Brain pericyte (primary cell): ENCODE measurements at places on chromosomes 4 and X.
A peak's percentile ranks its signal among the peaks of the same experiment; 100 is the strongest.

DNA sequence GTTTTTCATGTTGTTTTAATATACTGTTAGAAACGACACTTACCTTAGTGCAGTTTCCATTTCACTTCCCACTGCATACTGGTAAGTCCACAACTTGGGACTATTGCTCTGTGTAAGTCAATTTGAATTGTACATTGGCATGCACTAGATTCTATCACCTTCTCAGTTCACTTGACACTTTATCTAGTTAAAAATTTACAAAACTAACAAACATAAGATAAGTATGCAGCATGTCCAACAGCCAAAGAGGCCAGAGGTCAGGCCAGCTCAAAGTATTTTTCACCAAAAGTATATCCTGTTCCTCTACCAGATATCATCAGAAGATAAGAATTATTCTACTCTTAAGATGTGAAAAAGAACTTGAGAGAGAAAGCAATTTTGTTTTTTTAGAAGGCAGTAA lies 75.9 kb downstream of the QRFPR start:
- DNase-seq = no peak

GRCh38 chrX:16946971-16947562 lies 609 bp downstream of the REPS2 start:
- DNase-seq = no peak

DNA sequence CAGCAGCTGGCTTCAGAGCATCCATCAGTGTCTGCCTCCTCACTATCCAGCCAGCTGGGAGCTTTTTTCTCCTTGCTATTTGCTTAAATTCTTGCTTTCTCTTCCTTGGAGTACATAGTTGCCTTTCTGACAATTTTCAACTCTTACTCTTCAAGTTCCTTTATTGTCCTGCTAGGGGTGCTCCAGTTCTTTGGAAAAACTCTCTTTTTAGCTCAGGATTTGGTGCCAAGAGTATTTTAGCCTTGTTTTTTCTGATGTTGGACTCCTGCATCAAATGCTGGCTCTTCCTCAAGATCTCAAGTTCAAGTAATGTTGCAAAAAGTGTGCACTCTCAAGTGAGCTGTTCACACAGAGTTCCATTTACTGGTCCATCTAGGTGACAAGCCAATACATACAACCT lies 126.4 kb downstream of the KDR start:
- peak; percentile 24 for DNase-seq

- DNase-seq = no peak
Observed at GRCh38 chrX:154714925-154715324, 36.0 kb downstream of the GAB3 start.

- no peak for DNase-seq
Observed at GRCh38 chrX:134711135-134711921, 53.1 kb upstream of the PLAC1 start.

DNA sequence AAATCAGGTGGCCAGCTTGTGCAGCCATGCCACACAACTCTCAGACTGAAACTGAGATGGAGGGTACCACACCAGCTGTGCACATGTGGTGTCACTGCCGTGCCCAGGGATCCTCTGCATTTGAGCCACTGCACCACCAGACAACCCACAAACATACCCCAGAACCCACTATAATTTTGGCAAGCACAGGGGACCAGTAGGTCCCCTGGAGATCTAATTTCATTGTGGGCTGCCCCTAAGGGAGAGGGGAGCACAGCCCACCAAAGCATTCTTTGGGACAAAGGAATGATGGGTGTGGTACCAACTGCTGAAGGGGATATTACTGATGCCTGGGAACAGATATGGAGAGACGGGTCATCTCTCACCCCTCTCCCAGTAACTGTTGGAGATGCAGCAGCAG lies 140.9 kb downstream of the EFHC2 start:
- DNase-seq = no peak

- DNase-seq = no peak
Observed at GRCh38 chrX:69080855-69081465, 84.3 kb downstream of the PJA1 start.

DNA sequence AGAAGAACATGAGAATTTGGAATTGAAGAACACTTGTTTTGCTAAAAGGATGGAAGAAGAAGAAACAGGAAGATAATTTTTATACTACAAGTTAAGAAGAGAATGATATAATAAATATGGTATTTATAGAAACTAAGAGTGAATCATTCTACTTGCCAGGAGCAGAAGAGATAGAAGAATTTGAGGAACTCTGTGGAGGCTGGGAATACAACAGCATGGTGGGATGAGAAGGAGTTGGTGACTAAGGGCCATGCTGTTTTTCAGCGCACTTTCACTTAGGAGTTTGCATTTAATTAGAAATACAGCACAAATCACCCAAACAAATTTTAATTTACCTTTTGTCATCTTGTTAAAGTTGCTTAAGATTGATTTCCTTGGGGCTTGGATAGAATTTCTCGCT lies 20.5 kb downstream of the HADH start:
- no peak for DNase-seq

GRCh38 chr4:141131723-141132071 lies 1.6 kb downstream of the RNF150 start:
- DNase-seq = no peak

- no peak for DNase-seq
Observed at GRCh38 chr4:183254162-183254561, 65.9 kb downstream of the CLDN22 start.

DNA sequence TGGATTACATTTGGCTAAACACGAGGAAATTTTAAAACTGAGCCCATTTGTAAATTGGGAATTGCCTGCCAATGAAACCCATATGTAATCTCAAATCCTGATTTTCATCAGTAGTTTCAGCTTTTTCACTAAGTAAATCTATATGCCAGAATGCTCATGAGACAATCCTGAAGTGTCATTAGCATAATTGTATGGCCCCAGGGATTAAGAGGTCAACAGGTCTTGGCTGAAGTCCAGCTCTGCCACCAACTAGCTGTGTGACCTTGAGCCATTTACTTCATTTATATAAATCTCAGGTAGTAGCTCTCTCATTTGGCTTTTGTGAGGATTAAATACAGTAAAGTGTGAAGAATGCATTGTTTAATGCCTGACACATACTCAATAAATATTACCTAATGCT lies 320.5 kb upstream of the EMCN start:
- DNase-seq = no peak

GRCh38 chr4:36508394-36508793 lies 227.0 kb downstream of the DTHD1 start:
- DNase-seq = no peak

GRCh38 chr4:118318931-118319330 lies 33.9 kb downstream of the PRSS12 start:
- no peak for DNase-seq

GRCh38 chr4:69749771-69750170 lies 10.6 kb downstream of the SULT1B1 start:
- no peak for DNase-seq

DNA sequence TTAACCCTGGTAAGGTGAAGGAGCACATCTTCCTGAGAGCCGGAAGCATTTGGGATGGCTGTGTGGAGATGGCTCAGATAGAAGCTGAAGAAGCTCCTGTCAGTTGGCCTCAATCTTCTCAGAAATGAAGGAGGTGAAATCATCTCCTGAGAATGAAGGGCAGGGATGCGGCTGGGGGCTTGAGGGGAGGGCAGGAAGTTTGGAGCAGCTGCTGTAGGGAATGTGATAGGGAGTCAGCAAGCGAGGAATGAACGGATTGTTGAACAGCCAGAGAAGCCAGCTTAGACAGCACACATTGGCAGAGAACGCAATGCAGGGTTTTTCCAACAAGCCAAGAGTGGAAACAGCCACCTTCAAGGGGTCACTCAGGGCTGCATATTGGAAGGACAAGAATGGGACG lies 10.0 kb downstream of the KCNE5 start:
- DNase-seq = no peak

- no peak for DNase-seq
Observed at GRCh38 chrX:10579112-10580011, 41.0 kb downstream of the MID1 start.

GRCh38 chrX:19964017-19964710 lies 26.7 kb downstream of the BCLAF3 start:
- no peak for DNase-seq

- DNase-seq = no peak
Observed at GRCh38 chrX:124415115-124415800, 68.9 kb downstream of the SH2D1A start.

GRCh38 chr4:152185786-152186550 lies 349.9 kb downstream of the FBXW7 start:
- no peak for DNase-seq

DNA sequence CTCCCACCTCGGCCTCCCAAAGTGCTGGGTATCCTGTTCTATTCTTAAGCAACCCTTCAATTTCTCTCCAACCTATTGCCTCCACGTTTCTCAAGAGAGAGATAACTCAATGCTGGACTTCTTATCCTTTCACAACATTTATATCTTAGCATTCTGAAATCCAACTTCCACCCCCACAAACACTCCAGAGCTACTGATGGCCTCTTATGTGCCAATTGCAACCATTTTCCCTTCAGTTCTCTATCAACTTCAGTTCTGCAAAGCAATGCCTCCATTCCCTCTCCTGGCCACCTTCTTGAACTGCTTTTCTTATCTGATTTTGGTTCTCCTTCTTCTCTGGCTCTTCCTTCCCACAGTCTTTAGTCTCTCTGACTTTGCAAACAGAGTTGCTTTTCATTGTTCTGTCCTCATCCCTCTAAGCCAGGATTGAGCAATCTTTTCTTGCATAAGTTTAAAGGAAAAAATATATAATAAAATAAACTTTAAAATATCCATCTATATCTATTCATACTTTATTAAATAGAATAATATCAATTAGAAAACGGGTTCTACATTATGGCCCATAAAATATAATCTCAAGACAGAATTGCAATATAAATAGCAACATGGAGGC lies 3.6 kb upstream of the STBD1 start:
- no peak for DNase-seq

GRCh38 chr4:18756671-18757070 lies 735.1 kb upstream of the LCORL start:
- no peak for DNase-seq

- no peak for DNase-seq
Observed at GRCh38 chr4:94536649-94537469, 85.1 kb downstream of the PDLIM5 start.

GRCh38 chrX:154967603-154968002 lies 54.9 kb downstream of the F8 start:
- DNase-seq = no peak

GRCh38 chrX:11558972-11559371 lies 106.7 kb downstream of the ARHGAP6 start:
- no peak for DNase-seq

- peak; percentile 92 for DNase-seq
Observed at GRCh38 chr4:73776321-73776729, 36.0 kb downstream of the CXCL8 start.

- DNase-seq = no peak
Observed at GRCh38 chr4:100581337-100581736, 63.5 kb upstream of the EMCN start.

GRCh38 chrX:57678686-57679428 lies 1.2 kb downstream of the NLRP2B start:
- DNase-seq = no peak

- no peak for DNase-seq
Observed at GRCh38 chrX:77422891-77423648, 24.1 kb upstream of the FGF16 start.

- no peak for DNase-seq
Observed at GRCh38 chr4:89413518-89413917, 105.9 kb upstream of the GPRIN3 start.

- no peak for DNase-seq
Observed at GRCh38 chrX:101803451-101803850, 128.4 kb downstream of the ZMAT1 start.

DNA sequence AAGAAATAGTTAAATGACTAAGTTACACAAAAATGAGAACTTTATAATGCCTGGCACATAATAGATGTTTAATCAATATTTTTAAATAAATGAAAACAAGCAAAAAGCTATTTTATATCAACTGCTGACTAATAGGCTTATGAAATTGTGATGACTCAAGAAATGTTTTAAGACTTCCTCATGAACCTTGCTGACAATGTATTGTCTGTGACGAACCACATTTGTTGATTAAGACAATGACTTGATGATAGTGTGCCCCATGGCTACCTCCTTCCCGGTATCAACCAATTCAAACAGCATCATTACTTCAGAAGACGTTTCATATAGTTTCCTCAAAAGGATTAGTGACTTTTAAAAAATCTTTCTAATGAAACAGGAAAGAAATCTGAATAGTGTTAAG lies 7.9 kb downstream of the CXCL6 start:
- DNase-seq = no peak

DNA sequence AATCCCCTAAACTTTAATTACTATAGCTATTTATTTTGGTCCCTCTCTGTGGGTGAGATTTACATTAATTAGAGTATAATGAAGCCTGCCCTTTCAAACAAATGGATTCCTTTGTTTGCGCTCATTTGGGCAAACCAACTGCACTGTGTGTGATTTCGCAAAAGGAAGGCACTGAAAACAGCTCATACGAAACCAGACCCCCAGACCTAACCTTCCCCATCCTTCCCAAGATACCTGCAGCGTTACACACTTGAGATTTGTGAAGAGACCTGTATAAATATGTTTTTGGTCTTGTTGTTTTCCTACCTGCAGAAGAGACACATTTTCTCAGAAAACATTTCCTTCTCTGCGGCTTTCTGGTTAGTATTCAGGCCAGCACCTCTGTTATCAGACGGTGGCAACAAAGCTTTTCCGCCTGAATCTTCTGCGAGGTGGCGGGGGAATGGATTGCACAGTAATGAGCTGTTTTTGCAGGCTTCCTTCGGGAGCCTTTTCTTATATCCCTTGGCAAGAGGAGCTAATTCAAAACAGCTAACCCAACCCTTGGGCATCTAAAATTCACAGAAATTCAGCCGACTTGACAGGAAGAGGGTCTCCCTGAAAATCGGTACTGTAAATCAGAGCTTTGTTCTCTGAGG lies 47.6 kb downstream of the CBLL2 start:
- no peak for DNase-seq

DNA sequence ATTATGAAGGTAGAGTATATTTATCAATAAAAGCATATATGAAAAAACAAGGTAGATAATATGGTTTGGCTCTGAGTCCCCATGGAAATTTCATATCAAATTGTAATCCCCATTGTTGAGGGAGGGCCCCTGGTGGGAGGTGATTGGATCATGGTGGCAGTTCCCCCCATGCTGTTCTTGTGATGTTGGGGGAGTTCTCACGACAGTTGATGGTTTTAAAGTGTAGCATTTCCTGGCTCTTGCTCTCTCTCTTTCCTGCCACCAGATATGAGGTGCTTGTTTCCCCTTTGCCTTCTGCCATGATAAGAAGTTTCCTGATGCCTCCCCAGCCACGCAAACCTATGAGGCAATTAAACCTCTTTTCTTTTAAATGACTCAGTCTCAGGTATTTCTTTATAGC lies 260.4 kb downstream of the PPARGC1A start:
- no peak for DNase-seq

DNA sequence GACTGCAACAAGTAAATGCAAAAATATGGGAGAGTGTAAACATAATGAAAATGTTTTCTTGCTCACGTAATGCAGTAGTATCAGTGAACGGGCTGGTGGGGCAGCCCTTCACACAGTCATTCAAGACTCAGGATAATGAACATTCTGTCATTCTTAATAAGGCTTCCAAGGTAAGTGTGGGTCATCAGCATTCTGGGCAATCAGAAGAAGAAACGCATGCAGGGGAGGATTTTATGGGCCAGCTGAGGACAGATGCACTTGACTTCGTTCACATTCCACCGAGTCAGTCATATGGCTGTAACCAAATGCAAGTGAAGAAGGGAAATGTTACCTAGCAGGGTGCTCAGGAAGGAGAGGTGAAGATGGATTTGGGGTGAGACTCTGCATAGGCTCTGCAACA lies 68.0 kb upstream of the MAP9 start:
- no peak for DNase-seq

GRCh38 chr4:808860-809570 lies 16.9 kb downstream of the CPLX1 start:
- no peak for DNase-seq

GRCh38 chr4:10582059-10582686 lies 102.4 kb downstream of the CLNK start:
- DNase-seq = no peak
